ENCODE measurements at places on chromosomes 3 and 15.

DNA sequence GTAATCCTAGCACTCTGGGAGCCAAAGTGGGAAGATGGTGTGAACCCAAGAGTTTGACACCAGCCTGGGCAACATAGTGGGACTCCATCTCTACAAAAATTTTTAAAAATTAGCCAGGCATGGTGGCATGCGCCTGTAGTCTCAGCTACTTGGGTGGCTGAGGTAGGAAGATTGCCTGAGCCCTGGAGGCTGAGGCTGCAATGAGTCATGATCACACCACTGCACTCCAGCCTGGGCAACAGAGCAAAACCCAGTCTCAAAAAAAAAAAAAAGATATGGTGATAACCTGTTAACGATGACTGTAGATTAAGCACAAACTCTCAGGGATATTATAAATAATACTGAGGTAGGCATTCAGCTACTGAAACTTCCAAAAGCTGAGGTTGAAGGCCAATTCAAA, 107.5 kb downstream of the SLC49A4 start:
- no peak for DNase-seq

- DNase-seq = no peak
These were observed 556 bp downstream of the ANKRD63 start for GRCh38 chr15:40282147-40282868.

- no peak for DNase-seq
These were observed 14.3 kb downstream of the KAT2B start for GRCh38 chr3:20054549-20054987.

DNA sequence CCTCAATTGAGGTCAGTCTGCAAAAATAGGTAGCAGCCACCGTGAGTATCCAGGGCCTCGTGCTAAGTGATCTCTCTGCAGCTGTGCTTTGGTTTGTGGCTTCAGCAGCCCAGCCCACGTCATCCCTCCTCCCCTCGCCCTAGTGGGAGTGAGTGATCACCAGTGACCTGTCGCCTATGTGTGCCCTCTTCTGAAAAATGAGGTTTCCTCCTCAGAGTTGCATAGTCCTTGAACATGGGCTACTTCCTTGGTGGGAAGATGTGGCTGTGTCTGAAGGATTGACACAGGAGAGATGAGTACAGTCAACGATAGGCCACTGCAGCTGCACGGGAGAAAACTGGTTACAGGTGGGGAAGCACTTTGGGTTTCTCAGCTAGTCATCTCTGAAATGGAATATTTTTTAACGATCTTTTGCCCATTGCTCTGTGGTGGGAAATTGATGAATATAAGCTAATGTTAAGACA, 144.8 kb upstream of the BHLHE40 start:
- no peak for DNase-seq

GRCh38 chr15:42313463-42313862, 40.2 kb upstream of the TMEM87A start:
- no peak for DNase-seq

DNA sequence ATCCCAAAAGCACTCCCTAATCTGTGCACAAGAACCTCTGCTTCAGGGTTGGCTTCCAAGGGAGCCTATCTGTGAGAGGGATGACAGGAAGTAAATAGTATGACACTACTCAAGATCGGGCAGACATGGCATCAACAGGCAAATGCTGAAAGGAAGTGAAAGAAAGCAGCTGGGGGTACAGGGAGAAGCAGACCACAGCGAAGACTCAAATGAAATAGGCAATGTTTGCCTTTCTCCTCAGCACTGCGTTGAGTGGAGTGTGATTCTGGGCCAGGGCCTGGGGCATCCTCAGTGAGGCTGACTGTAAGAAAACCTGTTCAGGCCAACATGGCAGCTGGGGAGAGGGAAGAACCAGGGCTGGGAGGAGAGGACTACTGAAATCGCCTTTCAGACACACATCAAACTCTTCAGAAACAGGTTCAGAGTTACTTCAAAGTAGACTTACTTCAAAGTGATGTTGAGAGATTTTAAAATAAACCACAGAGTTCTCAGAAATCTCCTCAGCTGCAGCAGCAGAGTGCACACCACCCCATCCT, 96.6 kb downstream of the SLC9A9 start:
- no peak for DNase-seq

DNA sequence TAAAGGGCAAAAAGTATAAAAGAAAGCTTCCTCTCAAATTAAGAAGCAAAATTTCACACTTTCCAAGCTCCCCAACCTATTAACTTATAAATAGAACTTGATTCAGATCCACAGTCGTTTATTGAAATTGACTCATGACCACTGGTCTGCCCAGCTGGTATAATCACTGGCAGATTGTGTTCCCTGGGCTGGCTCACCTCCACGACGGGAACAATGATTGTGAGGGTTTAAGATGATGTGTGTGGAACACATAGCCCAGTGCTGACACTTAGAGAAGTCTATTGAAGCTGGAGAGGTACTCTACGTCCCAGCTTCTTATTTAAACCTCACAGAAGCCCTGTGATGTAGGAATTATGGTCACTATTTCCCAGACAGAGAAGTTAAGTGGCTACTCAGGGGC, 90.4 kb downstream of the MB21D2 start:
- DNase-seq = no peak

DNA sequence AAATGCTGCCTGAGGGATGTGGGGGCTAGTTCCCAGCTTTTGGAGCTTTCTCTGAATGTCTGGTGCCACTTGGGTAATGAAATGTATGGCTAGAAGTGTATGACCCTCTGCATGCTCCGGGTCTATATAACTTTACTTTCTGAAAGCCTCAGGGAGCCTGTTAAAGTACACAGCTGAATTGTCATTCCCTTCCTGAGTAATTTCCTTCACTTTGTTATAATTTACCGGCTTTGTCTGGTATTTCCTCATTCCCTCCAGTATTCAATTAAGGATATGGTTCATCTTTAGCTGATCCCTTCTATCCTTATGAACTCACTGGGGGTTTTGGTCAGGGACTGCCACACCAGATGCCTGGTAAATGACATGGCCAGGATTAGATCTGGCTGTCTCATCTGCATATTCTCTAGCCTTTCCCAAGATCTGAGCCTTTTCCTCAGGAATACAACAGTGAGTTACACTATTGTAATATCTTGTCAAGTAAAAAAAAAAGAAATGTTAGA, 620.3 kb downstream of the ZPLD1 start:
- no peak for DNase-seq

- no peak for DNase-seq
These were observed 1.6 kb downstream of the INSYN1 start for GRCh38 chr15:73751511-73751898.

- DNase-seq = no peak
These were observed 56.0 kb downstream of the ZMAT3 start for GRCh38 chr3:179015551-179016020.

GRCh38 chr3:105758451-105758850, 110.4 kb downstream of the CBLB start:
- DNase-seq = no peak

DNA sequence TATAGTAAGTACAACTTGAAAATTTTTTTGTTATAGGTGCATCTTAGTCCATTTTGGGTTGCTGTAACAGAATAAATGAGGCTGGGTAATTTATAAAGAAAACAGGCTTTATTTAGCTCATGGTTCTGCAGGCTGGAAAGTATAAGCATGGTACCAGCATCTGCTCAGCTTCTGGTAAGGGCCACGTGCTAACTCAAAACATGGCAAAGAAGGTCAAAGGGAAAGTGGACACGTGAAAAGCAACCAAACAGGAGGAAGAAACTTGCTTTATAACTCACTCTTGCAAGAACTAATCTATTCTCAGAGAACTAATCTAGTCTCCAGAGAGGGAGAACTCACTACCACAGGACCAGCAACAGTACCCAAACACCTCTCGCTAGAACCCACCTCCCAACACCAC, 9.1 kb downstream of the HDGFL3 start:
- DNase-seq = no peak

DNA sequence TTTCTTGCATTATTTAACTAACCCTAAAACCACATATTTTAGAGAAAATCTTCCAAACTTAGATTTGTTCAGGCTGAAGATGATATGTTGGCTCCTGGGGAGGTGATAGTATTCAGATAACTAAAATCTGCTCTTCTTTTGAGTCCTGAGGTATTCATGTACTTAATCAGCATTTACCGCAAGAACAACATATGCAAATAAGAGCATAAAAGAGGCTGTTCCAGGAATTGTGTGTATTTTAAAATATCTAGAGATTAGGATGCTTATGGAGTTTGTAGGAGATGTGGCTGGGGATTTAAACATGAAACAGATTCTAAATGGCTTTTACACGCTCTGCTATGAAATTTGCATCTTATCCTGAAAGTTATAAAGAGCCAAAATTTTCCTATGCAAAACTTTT, 298.2 kb downstream of the EPHA3 start:
- no peak for DNase-seq

DNA sequence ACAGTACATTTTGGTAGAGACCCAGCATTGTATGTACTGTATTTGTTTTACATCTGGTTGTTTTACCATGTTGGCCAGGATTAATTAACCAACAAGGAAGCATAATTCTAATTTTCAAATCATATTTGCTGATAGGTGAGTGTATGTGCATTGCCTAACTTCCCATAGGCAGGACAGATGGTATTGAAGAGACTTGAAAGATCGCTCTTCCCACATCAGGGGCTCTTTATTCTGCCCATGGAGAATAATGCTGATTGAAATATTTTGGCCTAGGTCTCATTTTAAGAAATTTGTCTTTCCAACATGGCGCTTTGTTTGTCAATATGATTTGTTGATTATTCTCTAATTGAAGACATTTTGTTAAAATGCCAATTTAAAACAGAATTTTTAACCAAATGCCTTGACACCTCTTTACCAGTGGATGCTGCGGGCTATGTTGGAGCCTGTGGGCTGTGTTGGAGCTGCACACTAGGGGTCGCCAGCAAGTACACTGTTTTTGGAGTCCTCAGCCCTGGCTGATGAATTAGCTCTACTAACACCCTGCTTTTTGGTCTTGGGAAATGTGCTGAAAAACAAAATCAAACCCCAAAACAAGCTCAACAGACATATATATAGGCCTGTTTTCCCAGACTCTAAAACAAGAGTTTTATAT, 5.3 kb downstream of the P2RY12 start:
- DNase-seq = no peak

DNA sequence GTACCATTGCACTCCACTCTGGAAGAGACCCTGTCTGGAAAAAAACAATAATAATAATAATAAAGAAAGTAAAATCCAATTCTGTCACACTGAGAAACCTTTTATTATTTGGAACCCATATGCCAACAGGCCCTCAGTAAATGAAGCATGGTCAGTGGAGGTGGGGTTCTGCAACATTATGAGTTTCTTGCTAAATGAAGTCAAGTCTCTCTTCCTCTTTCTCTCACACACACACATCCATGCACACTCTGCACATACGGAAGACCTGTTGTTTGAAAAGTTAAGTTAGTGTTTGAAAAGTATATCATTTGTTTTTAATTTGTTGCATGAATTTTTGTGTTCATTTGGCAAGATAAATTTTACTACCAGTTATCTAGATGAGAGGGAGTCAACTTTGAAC, 27.8 kb downstream of the GAP43 start:
- DNase-seq = no peak
